ENCODE measurements at places on chromosomes 3 and 15.

- no peak for DNase-seq
Measured at GRCh38 chr3:155230382-155230781, 63.1 kb downstream of the STRIT1 start.

DNA sequence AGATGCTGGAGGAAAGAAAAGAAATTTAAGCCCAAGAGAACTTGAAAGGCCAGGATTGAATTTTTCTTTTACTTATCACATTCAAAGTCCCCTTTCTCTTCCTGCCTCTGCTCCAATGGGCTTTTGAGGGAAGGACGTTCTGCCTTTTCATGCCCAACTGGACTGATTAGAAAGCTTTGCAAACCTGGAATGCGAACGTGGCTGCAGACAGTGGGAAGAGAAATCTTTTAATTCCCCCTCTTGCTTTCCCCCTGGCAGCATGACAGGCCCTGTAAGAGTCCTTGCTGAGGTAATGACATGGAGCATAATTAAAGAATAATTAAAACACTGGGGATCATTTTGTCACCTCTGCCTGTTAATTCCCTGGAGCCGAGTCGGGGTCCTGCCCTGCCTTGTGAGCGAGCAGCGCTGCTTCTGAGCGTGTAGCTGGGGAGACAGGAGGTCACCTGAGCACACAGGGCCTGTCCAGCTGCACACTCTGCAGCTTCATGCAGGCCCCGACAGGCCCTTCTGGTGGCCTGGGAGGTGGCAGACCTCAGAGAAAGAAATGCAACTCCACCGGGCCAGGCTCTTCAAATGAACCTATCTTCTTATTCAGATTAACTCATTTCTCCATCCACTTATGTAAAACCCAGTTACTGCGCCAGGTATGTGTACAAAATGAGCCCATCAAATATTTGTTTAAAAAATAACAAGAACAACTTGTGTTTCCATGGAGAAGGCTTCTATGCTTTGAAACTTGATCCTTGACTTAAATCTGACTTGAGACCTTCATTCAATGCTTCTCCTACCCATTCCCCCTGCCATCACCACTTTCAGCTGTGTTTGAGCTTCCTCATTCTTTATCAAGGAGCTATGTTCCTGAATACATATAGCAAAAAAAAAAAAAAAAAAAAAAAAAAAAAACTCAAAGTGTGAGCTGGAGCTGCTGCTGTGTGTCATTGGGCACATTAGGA, 628.2 kb upstream of the CFAP20DC start:
- DNase-seq, result no peak

- DNase-seq, result no peak
Measured at GRCh38 chr15:82979726-82980125, 6.3 kb upstream of the RAMAC start.

- DNase-seq, result no peak
Measured at GRCh38 chr3:133038731-133039375, 662 bp downstream of the TMEM108 start.

GRCh38 chr3:111666041-111666735, 71.0 kb upstream of the ZBED2 start:
- no peak for DNase-seq
